Amygdala (tissue), 56 donors: ENCODE measurements at places on chromosomes 2 and 18.

GRCh38 chr2:157107877-157108276, 149.6 kb upstream of the GALNT5 start:
- DNase-seq: no peak

DNA sequence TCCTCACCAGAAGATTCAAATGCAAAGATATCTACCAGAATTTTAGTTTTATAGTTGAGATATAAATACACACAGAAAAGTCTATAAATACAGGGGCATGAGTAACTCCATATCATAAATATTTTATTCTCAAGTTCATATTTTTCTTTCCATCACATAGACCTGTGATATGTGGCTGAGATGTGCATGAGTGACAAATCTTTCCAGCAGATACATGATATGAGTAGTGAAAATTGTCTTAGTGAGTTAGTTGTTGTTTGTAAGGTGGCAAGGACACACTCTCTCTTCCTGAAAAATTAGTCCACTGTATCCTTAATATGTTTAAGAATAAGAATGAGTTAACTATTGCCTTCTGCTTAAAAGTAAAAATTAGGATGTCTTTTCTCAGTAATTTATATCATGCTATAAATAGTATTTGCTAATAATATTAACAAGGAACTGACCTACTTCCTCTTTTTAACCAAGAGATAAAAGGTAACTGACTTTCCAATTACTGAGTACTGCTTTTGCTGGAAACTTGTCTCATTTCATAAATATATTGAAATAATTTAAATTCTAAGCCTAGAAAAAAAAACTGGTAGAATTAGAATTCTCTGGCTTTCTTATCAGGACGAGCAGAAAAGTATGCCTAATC, 85.2 kb upstream of the SESTD1 start:
- DNase-seq: no peak

DNA sequence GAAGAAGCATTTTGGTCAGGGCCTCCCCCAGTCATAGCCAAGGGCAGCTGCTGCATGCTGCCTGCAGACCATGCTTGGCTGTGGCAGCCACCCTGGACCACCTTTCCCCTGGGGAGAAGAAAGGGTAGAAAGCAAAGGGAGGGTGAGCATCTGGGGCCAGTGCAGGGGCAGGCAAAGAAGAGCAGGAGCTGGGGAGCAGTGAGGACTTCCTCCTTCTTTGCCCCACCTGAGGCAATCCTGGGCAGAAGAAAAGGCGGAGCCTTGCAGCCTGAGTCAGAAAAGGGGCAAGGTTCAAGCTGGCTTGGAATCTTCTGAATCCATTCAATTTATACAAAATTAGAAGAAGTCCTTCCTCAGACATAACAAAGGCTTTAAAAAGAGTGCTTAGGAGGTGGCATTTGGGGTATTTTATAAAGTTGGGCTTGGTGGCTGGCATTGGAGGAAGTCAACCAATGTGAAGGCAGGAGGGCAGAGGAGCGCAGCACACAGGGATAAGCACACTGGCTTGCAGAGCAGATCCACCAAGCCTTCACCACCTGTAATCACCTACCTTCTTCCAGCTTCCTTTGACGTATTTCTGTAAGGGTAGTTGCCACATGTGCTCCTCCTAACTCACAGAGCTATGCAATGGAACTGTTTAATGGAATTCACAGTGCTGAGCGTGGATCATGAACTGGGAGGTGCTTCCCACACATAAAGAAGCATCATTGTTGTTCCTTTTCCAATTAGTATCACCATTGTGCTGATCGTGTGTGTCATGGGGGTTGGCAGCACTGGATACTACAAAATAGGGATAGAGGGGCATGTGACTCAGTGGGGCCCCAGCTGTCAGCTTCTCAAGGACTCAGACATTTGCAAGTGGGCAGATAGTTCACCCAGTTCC, 154.4 kb upstream of the EPAS1 start:
- no peak for DNase-seq

DNA sequence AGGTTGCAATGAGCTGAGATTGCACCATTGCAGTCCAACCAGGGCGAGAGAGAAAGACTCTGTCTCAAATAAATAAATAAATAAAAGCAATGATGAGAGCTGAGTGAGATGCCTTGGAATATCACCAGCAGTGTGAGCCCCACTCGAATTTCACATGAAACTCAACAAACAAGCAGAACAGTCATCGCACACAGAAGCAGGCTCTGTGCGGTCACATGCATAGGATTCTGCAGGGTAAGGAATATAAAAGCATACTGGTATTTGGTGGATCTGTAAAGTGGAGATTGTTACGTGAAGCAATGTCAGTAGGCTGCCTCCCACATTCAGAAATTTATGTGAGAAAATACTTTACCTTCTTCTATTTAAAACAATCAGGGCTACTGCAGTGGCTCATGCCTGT, 18.0 kb upstream of the AP1S3 start:
- DNase-seq: no peak
